ENCODE measurements at places on chromosomes 12 and 14.

DNA sequence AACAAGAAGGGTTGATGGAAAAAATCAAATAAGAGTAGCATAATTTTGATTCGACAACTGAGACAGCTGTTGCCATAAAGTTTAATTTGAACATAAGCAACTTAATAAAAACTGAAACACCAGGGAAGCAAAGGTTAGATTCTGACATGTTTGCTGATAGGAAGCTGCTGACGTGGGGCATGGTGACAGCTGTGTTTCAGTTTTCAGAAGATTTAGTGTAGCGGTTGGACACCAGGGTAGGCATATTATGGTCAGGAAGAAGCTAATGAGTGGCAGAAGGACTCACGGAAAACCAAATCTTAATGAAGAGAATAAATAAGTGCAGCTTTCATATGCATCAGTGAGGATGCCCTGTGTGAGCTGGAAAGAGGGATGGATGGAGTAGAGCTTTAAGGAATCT, 336.7 kb upstream of the RPL10L start:
- no peak for DNase-seq

DNA sequence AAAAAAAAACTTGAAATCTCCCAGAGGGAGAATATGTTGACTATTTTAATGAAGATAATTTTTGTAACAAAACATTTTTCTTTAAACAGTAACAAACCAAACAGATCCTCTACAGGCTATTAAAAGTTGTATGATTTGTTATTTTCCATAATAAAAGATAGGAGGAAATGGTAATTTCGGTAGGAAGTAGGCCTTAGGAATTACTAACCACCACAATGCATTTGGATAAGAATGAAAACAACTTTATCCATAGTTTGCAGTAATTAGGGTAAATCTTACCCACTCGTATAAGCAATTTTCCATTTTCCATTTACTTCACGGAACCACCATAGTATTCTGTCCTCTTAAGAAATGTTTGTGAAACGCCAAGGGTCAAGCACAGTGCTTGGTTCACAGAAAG, 6.0 kb downstream of the USP44 start:
- DNase-seq: no peak

- DNase-seq: no peak
These were observed 67.3 kb downstream of the SLC2A13 start for GRCh38 chr12:40038619-40039018.

DNA sequence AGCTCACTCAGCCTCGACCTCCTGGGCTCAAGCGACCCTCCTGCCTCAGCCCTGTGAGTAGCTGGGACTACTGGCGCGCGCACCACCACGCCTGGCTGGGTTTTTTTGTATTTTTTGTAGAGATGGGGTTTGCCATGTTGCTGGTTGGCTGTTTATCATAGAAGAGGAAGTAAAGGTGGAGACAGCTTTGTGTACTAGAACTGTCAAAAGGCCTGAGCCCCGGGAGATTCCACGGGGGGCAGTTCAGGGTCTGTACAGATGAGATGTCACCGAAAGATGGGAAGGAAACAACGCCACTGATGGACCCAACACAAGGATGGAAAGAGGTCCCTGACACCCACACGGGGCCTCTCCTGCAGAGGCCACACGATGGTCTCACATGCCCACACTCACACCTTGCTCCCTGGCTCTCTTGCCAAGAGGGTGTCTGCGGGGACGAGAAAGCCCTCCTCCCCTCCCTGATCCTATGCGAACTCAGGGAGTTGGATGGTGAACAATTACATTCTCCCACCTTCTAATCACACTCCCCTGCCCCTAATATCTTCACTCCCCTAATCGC, 66.6 kb downstream of the KDM2B start:
- no peak for DNase-seq

DNA sequence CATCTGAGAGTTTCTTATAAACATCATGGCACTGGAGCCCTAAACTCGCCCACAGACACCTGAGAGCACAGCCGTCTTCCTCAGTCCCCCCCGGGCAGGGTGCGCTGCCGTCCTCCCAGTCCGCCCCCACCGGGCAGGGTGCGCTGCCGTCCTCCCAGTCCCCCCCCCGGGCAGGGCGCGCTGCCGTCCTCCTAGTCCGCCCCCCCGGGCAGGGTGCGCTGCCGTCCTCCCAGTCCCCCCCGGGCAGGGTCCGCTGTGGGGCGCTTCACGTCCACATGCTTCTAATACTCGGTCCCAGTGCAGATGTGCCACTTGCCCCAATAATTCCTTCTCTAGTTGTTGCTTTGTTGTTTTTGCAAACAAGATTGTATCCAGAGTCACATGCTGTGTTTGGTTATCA, 6.9 kb upstream of the ADSS1 start:
- no peak for DNase-seq

- DNase-seq: no peak
These were observed 208.3 kb downstream of the EXOC5 start for GRCh38 chr14:57060276-57060955.

DNA sequence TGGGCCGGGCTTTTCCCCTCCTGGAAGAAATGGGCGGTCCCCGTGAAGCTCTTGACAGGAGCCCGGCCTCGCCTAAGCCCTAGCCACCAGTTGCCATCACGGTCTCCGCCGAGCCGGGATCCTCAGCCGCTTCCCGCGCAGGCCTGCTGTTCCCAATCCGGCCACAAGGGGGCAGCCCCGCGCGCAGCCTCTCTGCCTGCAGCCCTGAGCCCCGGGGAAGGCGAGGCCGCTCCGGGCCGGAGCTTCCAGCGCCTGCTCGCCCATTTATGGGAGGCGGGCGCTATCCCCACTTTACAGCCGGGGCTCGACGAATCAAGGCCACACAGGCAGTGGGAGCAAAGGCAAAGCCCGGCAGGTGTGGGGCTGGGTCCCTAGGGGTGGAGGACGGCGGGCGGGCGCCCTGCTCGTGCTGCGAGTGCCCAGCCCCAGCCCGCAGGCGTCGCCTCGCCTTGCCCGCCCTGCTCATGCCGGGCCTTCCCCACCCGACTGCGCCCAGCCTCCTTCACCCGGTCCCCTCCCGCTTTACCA, 61.5 kb downstream of the LGMN start:
- peak; percentile 68 for DNase-seq

GRCh38 chr12:95922231-95922630, 20.2 kb downstream of the CCDC38 start:
- DNase-seq: no peak

GRCh38 chr14:87081004-87081403, 912.0 kb downstream of the GALC start:
- DNase-seq: no peak

DNA sequence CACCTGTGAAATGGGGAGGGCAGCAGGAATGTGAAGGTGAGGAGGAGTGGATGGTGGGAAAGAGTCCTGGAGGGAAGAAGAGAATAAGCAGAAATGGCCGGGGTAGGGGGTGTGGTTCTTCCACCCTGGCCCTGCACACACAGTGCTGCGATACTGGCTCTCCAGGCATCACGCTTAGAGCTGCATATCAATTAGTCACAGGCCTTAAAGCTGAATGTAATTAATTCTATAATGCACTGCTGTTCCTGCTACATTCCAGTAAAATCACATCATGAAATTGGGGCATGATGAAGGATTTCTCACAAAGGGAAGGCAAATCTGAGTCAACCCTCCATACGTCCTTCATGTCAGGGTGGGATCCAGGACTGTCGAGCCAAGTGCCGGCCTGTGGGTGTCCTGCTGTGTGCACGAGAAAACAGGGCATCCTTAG, 566.1 kb downstream of the BCL11B start:
- DNase-seq: no peak

All from SK-N-DZ (cell line).